ENCODE measurements at places on chromosomes 6 and 20. TPM values are rescaled to one million over a fixed set of nuclear protein-coding genes. Genes with fewer than 3 reads are reported as not detected.

DNA sequence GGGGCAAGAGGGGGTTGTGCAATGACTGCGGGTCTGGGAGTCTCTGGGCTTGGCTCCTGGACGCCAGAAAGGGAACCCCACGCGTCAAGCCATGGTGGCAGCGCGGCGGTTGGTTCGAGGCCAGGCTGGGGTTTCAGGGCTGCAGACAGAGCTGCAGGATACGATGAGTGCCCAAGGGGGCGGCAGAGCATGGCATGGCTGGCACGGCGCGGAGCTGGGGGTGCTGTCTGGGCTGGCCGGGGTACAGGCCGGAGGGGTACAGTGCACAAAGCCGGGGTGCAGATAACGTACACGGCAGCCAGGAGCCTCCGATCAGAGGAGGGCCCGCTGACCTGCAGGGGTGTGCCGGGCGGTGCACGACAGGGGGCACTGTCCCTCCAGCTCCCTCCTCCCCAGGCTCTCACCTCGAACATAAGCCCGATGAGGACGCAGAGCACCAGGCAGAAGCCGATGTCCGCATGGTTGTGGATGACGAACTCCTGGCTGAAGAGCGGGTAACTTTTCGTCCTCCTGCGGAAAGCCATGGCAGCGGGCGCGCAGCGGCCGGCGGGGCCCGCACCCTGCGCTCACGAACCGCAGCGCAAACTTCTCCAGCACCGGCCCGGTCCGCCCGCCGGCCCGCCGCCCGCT, 353 bp downstream of the TRAM2 start:
- H3K4me3 ChIP-seq = peak overlapping the region; percentile 81
- peak overlapping the region; percentile 63 for H3K27ac ChIP-seq
- H3K4me1 ChIP-seq = peaks cover 46% of the 10 kb centered on the region
- H3K27me3 ChIP-seq = no peaks in the 10 kb centered on the region
- peak; percentile 61 for DNase-seq

- no peaks in the 10 kb centered on the region for H3K36me3 ChIP-seq
- no peaks in the 10 kb centered on the region for H3K27me3 ChIP-seq
- no peak overlapping the region for H3K4me3 ChIP-seq
- no peaks in the 10 kb centered on the region for H3K4me1 ChIP-seq
- no peak for DNase-seq
- no peak overlapping the region for H3K27ac ChIP-seq
These were observed 53.8 kb upstream of the HDAC2 start for GRCh38 chr6:114024746-114025145.

GRCh38 chr6:75334266-75335040, 49.9 kb upstream of the TMEM30A start:
- H3K27ac ChIP-seq = no peak overlapping the region
- H3K36me3 ChIP-seq = no peaks in the 10 kb centered on the region
- no peak overlapping the region for H3K4me3 ChIP-seq

GJA10 gene
- total RNA-seq = not detected

GRCh38 chr20:50930976-50931305, 296 bp downstream of the ADNP start:
- H3K27ac ChIP-seq = peak overlapping the region; percentile 95
- peaks cover 17% of the 10 kb centered on the region for H3K36me3 ChIP-seq
- no peak for DNase-seq
- H3K27me3 ChIP-seq = no peaks in the 10 kb centered on the region

DNA sequence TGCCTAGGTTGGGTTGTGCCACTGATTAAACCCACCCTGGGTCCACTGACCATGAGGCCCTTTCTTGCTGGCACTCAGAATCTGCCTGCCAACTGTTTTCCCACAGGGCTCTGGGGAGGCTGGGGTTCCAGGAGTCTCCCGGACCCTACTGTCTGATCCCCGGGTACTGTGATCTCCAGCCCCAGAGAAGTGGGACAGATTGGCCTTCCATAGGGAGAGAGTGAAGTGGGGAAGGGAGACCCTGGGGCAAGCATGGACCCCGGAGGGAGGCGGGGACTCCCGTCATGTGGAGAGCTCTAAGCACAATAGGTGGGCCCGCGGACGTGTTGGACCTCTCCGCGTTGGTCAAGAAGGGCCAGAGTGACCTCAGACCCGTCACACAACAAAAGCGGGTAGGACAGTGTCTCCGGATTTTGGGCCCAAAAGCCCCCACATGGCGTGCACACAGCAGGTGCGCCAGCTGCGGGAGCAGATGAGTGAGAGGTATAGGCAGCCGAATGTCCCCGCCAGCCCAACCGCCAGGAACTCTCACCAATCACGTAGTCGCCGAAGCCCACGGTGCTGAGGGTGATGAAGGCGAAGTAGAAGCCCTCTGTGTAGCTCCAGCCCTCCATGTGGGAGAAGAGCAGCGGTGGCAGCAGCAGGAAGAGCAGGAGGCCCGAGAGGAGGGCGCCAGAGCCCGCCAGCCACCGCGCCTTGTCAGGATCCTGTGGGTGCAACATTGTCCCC, 10.6 kb downstream of the KCNK17 start:
- H3K27ac ChIP-seq = no peak overlapping the region
- DNase-seq = no peak

- H3K36me3 ChIP-seq = no peaks in the 10 kb centered on the region
- no peak overlapping the region for H3K4me3 ChIP-seq
- H3K27me3 ChIP-seq = no peaks in the 10 kb centered on the region
- no peak overlapping the region for H3K27ac ChIP-seq
These were observed 669.3 kb upstream of the GJE1 start for GRCh38 chr6:141463237-141463977.

MTCH1 gene
- 142 TPM for total RNA-seq

GRCh38 chr6:109326351-109326750, 55.9 kb downstream of the CD164 start:
- H3K36me3 ChIP-seq = no peaks in the 10 kb centered on the region
- no peaks in the 10 kb centered on the region for H3K27me3 ChIP-seq
- peaks cover 4% of the 10 kb centered on the region for H3K4me1 ChIP-seq
- H3K27ac ChIP-seq = no peak overlapping the region
- DNase-seq = no peak
- no peak overlapping the region for H3K4me3 ChIP-seq

AKIRIN2 gene
- 68.6 TPM for total RNA-seq

- DNase-seq = no peak
- H3K36me3 ChIP-seq = peaks cover 5% of the 10 kb centered on the region
- no peaks in the 10 kb centered on the region for H3K4me1 ChIP-seq
- no peaks in the 10 kb centered on the region for H3K27me3 ChIP-seq
- no peak overlapping the region for H3K27ac ChIP-seq
These were observed 64.5 kb downstream of the REPS1 start for GRCh38 chr6:138923561-138923960.

DNA sequence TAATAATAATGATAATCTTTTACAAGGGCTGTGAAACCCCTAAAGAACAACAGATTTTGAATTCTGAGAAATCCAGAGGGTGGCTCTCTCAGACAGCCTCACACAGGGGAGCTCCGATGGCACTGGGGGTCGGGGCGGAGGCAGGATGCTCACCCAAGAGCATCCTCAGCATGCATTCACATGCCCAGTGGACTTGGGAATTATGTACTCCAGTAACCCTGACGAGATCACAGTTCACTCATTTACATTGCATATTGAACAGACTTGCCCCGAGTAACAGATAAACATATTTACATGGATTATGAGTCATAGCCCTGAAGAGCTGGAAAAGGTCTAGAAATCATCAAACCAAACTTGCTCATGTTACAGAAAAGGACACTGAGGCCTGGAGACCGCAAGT, 482.7 kb upstream of the JARID2 start:
- no peak for DNase-seq
- H3K27ac ChIP-seq = no peak overlapping the region
- H3K4me3 ChIP-seq = no peak overlapping the region
- no peaks in the 10 kb centered on the region for H3K36me3 ChIP-seq
- H3K4me1 ChIP-seq = no peaks in the 10 kb centered on the region
- H3K27me3 ChIP-seq = no peaks in the 10 kb centered on the region

DNA sequence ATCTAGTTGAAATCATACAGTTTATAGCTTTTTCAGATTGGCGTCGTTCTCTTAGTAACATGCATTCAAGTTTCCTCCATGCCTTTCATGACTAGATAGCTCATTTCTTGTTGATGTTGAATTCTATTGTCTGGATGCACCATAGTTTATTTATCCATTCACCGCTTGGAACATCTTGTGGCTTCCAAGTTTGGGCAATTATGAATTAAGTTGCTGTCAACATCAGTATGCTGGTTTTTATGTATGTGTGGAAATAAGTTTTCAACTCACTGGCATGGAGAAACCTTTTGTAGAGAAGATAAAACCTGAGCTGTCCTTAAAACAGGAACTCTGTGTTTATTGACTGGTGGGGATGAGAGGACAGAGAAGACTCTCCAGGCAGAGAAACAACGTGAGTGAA, 248.0 kb downstream of the CDC5L start:
- H3K4me1 ChIP-seq = no peaks in the 10 kb centered on the region
- no peak overlapping the region for H3K4me3 ChIP-seq
- no peaks in the 10 kb centered on the region for H3K36me3 ChIP-seq
- no peaks in the 10 kb centered on the region for H3K27me3 ChIP-seq
- H3K27ac ChIP-seq = no peak overlapping the region
- no peak for DNase-seq

VAPB gene
- 40.1 TPM for total RNA-seq

- peak; percentile 13 for DNase-seq
- H3K4me1 ChIP-seq = peaks cover 59% of the 10 kb centered on the region
- H3K4me3 ChIP-seq = no peak overlapping the region
- H3K27ac ChIP-seq = peak overlapping the region; percentile 38
- no peaks in the 10 kb centered on the region for H3K36me3 ChIP-seq
These were observed 134.6 kb upstream of the NEDD9 start for GRCh38 chr6:11366934-11367637.

RNF114 gene
- 101 TPM for total RNA-seq

- no peak overlapping the region for H3K4me3 ChIP-seq
- H3K36me3 ChIP-seq = no peaks in the 10 kb centered on the region
- DNase-seq = no peak
- no peaks in the 10 kb centered on the region for H3K27me3 ChIP-seq
These were observed 117.5 kb downstream of the RIN2 start for GRCh38 chr20:19875376-19876221.

DNA sequence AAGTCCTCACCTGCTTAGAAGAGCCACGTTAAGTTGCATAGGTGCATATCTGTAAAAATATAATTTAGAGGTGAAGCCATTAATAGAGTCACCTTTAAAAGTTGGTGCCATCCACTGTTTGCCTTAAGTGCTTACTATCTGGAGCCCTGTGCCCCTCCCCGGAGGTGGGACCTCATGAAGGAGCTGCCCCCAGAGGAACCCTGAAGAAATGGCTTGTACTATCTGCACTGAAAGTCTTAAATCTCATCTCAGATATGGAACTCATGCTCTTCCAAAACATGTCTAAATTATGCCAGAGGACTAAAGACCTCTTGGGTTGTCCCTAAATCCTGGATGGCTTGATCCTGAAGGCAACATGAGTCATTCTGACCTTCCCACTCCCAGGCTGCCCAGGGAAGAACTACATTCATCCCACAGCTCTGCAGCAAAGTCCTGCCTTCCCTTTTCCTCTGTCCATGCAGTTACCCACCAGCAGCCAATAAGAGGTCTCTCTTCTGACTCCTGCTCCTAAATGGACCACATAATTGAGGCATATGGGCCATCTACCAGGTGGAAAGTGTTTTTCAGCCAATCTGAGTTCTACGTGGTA, 85.3 kb downstream of the ASXL1 start:
- H3K27me3 ChIP-seq = no peaks in the 10 kb centered on the region
- no peak for DNase-seq
- peaks cover 30% of the 10 kb centered on the region for H3K36me3 ChIP-seq
- H3K27ac ChIP-seq = no peak overlapping the region

GRCh38 chr6:28353981-28354676, 4.4 kb downstream of the ZKSCAN3 start:
- no peak for DNase-seq
- H3K27ac ChIP-seq = no peak overlapping the region

DNA sequence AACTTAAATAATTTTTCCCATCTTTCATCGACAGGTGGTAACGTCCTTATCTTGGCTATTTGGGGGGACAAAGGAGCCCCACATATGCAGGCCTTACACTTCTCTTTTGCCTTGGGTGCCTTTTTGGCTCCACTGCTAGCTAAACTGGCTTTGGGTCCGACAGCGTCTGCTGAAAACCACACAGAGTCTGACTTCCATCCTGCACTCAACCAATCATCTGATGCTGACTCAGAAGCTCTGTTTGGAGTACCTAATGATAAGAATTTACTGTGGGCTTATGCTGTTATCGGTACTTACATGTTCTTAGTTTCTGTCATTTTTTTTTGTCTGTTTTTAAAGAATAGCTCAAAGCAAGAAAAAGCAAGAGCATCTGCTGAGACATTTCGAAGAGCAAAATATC, 178.5 kb downstream of the SLC16A10 start:
- H3K4me3 ChIP-seq = no peak overlapping the region
- no peak for DNase-seq
- H3K27ac ChIP-seq = no peak overlapping the region
- no peaks in the 10 kb centered on the region for H3K27me3 ChIP-seq
- H3K4me1 ChIP-seq = peaks cover 27% of the 10 kb centered on the region

GRCh38 chr6:71228461-71229041, 60.1 kb upstream of the OGFRL1 start:
- DNase-seq = peak; percentile 59
- H3K4me3 ChIP-seq = no peak overlapping the region
- H3K36me3 ChIP-seq = no peaks in the 10 kb centered on the region

DNA sequence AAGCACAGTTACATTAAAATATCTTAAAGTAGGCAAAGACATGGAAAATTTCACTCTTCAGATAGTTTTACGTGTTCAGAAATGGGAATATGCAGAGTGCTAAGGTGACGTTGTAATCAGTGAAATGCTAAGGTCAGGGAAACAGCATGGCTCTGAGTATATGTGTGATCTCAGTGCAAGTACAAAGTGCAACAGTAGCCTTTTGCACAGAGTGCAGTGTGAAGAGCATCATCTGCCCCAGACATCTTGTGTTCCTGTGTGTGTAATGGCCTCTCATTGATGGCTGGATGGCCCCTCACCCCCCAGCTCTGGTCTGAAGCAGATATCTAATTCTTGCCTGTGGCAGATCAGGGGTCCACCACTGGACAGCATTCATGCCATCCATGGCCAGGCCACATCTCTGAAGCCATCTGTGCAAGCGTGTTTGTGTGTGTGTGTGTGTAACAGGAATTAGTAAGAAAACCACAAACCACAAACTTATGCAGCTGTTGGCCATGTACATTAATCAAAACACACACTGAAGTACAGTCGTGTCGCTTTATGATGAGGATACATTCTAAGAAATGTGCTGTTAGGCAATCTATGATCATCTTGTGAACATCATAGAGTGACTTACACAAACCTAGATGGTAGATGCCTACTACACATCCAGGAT, 165.1 kb downstream of the RALGAPA2 start:
- H3K4me3 ChIP-seq = no peak overlapping the region
- no peak for DNase-seq
- no peak overlapping the region for H3K27ac ChIP-seq

GRCh38 chr6:1068905-1069304, 243.0 kb upstream of the FOXQ1 start:
- H3K36me3 ChIP-seq = no peaks in the 10 kb centered on the region
- H3K4me1 ChIP-seq = no peaks in the 10 kb centered on the region
- no peak overlapping the region for H3K4me3 ChIP-seq
- peaks cover 7% of the 10 kb centered on the region for H3K27me3 ChIP-seq

- H3K27me3 ChIP-seq = no peaks in the 10 kb centered on the region
- no peak overlapping the region for H3K27ac ChIP-seq
These were observed 103.8 kb upstream of the SYNDIG1 start for GRCh38 chr20:24365670-24366069.

Data from CD4-positive, alpha-beta memory T cell (primary cell).